Kidney (tissue), 22 donors: ENCODE measurements at places on chromosomes 3 and 15. TPM values are rescaled to one million over a fixed set of nuclear protein-coding genes. Genes with fewer than 3 reads are reported as not detected.
A peak's percentile ranks its signal among the peaks of the same experiment; 100 is the strongest.

GRCh38 chr3:23648326-23648995 lies 157.3 kb upstream of the UBE2E1 start:
- peak; percentile 12 for DNase-seq

- DNase-seq = no peak
These were observed 98.9 kb upstream of the MME start for GRCh38 chr3:154981201-154981600.

DNA sequence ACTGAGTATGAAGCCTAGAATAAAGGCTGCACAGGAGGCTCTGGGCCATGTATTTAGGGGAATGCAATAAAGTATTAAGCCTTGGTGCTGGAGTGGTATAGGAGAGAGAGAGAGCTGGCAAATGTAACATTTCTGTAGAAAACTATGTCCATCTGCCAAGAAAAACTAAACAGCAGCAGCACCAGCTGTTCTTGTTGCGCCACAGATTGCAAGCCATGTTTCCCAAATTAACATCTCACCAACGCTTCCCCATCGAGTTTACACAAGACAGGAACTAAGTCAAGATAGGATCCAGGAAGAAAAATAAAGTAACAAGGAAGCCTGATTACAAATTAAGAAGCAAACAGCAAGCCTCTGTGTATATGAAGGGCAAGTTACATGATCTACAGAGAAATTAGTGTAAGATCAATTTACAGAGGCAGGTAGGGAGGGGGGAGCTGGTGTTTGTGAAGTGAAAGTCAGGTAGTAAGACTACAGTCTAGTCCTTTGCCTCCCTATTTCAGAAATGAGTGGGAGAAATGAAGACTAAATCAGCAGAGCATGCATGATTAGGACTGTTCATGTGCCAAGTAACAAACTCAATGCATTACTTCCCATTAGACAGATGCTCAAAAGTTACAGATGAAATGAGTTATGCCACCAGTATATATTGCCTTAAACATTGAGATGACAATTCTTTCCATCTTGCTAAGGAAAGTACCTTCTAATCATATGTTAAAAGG lies 900.5 kb downstream of the EPHA3 start:
- no peak for DNase-seq

GRCh38 chr3:162740941-162741596 lies 1244.5 kb downstream of the OTOL1 start:
- DNase-seq = no peak

DNA sequence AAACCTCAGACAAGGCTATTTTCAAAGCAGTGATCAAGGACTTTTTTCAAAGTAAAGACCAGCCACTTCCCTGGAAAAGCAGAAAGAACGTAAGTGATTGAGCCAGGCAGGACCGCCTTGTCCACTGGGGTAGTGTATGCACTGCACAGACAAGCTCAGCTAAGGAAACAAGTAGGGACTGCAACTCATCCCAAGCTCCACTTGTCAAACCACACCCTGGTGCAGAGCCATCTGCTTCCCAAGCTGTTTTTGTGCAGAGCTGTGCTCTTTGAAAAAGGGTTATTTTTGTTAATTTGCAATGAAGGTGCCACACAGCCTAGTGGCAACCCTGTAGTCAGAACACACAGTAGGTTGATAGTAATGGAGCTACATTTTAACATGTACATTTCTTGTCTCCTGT lies 193.3 kb downstream of the ADAMTS9 start:
- DNase-seq = no peak

The LRRC31 gene
- total RNA-seq = 0.76 TPM

The RAB7A gene
- 248 TPM for total RNA-seq

The RAB43 gene
- total RNA-seq = 27.6 TPM
